ENCODE measurements at places on chromosomes 7 and 10.

DNA sequence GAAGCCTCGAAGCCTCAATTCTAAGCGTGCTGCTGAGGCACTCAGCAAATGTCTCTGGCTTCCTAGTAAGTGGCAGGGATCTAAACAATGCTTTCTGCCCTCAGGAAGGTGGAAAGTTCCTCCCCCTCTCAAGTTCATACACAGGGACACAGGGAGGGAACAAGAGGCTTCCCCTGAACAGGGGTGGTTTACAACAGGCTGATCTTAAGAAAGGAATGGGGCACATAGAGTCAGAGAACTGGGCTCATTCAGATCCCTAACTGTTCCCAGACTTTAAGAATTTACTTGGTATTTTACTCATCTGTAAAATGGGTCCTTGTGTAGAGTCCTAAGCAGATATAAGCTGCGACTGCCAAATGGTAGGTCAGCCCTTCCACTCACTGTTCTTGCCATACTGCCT is 2.5 kb downstream of the TNS3 start:
- no peak for DNase-seq

DNA sequence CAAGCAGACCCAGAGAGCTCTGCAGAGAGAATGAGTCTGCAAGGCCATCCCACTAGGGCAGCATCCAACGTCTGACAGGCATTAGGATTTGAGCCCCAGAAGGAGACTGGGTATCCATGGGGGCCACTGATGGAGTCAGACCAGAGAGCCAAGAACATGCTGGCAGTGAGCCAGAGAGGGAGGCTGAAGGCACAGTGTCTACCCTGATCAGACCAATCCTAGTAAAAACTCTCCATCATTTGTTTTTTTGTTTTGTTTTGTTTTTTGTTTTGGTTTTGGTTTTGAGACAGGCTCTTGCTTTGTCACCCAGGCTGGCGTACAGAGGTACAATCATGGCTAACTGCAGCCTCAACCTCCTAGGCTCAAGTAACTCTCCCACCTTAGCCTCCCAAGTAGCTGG is 133.1 kb upstream of the LYZL2 start:
- no peak for DNase-seq

GRCh38 chr7:44983742-44984477 is 5.1 kb upstream of the MYO1G start:
- DNase-seq: no peak

DNA sequence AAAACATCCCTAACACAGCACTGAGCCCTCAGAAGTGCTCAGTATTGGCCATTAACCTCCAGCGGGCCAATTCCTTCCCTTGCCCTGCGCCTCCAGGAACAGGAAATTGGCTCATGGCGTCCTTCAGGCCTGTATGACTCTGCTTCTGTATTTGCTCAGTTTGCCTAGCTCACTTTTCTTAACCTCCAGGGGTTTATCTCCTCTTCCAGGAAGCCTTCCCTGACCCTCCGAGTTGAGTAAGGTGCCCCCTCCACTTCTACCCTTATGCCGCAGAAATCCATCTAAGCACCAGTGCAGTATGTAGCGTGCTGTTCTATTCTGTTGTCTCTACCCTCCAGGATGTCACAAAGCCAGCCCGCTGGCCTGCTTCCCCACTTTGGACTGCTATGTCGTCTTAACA is 1.1 kb upstream of the SFXN4 start:
- no peak for DNase-seq

DNA sequence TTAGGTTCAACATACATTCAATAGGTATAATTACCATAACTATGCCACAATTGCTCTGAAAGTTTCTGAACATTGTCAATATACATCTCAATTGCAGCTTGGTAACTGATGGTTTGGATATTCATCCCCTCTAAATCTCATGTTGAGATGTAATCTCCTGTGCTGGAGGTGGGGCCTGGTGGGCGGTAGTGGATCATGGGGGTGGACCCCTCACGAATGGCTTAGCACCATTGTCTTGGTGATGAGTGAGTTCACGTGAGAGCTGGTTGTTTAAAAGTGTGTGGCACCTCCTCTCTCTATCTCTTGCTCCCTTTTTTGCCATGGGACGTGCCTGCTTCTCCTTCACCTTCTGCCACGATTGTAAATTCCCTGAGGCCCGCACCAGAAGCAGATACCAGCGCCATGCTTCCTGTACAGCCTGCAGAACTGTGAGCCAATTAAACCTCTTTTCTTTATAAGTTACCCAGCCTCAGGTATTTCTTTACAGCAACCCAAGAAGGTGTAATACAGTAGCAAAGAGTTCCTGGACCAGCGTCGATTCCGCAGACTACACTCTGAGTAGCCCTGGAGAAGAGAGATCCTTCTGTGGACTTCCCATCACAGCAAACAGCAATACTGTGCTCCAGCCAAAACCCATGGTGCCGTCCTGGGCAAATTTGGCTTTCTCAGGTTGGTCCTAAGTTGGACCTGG is 83.8 kb upstream of the GRB10 start:
- no peak for DNase-seq

GRCh38 chr10:70694418-70695141 is 22.3 kb downstream of the ADAMTS14 start:
- DNase-seq: peak; percentile 76

- no peak for DNase-seq
Observed at GRCh38 chr10:120570418-120570817, 113.4 kb downstream of the PLPP4 start.

DNA sequence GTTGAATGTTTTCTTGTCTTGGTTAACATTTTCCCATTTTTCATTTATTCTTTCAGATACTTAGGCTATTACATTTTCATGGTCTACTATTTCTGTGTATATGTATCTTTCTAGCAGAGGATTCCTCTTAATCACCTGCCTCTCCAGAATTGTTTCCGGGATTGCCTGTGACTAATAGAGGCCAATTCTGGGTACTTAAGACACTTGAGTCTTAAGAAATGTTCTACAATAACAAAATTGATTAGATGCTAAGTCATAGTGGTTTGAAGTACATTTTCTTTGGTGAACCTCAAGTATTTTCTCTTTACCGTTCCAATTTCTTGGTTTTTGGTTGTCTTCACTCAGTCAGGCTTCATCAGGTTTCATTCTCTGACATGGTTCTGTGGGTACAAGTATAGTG is 26.4 kb downstream of the BBS9 start:
- no peak for DNase-seq

DNA sequence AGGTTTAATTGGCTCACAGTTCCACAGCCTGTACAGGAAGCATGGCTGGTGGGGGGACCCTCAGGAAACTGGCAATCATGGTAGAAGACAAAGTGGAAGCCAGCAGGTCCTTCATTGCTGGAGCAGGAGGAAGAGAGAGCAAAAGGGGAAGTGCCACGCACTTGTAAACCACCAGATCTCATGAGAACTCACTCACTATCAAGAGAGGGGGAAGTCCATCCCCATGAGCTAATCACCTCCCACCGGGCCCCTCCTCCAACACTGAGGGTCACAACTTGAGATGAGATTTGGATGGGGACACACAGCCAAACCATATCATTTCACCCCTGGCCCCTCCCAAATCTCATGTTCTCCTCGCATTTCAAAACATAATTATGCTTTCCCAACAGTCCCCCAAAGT is 171.9 kb upstream of the CACNA2D1 start:
- peak; percentile 44 for DNase-seq

GRCh38 chr10:119611433-119611832 is 14.7 kb upstream of the TIAL1 start:
- no peak for DNase-seq

GRCh38 chr7:101108330-101108857 is 18.5 kb upstream of the SERPINE1 start:
- DNase-seq: peak; percentile 26

GRCh38 chr10:44760513-44760912 is 150.6 kb upstream of the TMEM72 start:
- DNase-seq: no peak

- no peak for DNase-seq
Observed at GRCh38 chr10:111265341-111265740, 188.5 kb downstream of the ADRA2A start.

GRCh38 chr10:10826125-10826524 is 191.5 kb upstream of the CELF2 start:
- DNase-seq: no peak

DNA sequence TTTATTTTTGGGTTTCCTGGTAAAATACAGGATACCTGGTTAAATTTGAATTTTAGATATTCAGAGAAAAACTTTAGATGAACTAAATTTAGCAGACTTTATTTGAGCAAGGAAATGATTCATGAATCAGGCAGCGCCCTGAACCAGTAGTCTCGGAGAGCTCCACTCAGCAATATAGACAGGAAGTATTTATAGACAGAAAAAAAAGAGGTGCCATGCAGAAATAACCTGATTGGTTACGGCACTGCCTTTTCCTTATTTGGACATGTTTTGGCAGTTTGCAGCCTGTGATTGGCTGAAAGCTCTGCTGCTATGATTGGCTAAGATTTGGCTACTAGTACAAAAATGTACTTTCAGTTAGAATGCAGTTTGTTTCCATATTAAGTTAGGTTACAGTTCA is 198.3 kb upstream of the DKK1 start:
- DNase-seq: no peak

- DNase-seq: no peak
Observed at GRCh38 chr7:93160410-93160809, 12.2 kb upstream of the SAMD9L start.

GRCh38 chr7:245574-246295 is 44.2 kb upstream of the FOXL3 start:
- no peak for DNase-seq

DNA sequence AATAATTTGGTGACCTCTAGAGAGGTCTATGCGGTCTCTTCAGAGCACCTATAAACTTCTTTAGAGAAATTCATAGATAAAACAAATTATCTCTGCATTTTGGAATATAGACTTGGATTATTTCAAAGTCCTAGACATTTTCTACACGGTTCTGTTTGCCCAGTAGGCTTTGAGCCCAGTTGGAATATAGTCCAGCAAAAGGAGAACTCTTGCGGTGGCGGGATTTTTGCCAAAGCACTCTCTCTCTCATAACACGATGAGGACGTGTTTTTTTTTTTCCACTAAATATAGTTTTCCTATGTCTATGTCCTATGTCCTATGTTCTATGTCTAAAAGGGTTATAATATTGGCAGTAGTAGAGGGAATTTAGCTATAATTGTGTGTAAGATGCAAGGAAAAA is 164.9 kb upstream of the AGR3 start:
- no peak for DNase-seq

DNA sequence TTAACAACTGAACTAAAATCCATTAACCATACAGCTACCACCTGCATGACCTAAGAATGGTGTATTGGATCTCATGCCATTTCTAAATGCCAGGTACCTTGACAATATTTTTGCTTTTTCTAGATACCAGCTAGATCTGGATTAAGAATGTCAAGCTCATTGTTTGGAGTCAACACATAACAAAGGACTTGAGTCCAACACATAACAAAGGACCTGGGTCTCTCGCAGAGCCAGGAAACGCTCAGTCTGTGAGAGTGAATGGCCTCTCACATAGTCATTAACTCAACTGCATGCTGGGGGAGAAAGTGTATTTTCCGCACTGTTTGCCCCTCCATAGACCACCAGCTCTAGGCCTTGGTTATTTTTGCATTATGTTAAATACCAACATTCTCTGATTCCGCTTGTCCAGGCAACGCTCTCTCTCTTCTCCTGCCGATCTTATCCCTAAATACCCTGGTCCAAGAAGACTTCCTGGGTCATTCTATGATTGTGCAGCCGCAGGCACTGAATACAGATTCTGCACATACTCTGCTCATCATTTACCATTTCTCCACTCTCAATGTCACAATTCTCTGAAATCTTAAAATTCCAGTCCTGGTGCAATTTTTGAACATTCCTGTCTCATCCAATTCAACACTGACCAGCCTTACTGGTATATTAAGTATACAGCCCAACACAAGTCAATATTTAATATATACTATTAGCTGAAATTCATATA is 31.2 kb downstream of the ITIH5 start:
- DNase-seq: no peak

DNA sequence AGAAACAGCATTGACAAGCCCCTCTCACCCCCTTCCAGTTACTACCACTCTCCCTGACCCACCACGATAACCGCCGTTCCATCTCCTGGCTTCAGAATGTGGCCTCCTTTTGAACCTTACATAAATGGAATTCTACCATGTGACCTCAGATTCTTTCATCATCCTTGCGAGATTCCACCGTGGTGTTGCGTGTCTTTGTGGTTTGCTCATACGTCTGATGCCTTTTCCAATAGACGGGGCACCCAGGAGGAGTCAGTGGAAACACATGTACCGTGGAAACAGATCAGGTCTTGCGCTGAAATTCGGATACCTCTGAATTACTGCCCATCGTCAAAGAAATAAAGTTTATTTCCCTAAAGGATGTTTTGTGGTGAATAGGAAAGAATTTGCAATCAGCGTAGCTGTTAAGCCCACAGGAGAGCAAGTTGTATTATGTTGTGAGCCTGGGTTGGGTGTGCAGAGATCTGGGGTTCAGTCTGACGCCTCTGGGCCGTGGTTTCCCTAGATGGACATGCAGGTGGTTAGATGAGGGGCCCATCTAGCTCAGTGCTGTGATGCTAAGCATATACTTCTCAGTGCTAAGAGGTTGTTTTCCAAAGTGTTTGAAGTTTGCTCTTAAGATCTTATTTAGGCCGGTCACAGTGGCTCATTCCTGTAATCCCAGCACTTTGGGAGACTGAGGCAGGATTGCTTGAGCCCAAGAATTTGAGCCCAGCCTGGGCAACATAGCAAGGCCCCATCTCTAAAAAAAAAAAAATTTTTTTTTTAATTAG is 29.1 kb downstream of the GTF2IRD1 start:
- no peak for DNase-seq

GRCh38 chr10:113187063-113187777 is 237.2 kb downstream of the TCF7L2 start:
- DNase-seq: no peak

GRCh38 chr7:78852951-78853350 is 600.5 kb downstream of the MAGI2 start:
- no peak for DNase-seq

DNA sequence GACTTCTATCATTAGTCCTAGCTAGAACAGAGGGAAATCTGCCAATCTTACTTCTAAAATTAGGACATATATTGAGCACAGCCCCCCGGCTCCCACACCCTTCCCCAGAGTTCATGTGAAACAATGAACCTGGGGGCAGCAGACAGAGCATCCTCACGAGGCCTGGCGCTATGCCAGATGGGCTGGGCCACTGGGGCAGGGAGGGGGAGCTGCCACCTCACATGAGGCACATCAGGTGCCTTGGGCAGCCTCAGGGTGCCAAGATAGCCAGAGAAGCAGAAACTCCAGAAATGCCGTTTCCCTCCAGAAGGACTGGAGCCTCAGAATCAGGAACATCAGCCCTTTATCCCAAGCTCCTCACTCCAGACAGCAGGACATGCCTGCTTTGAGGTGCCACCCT is 92.8 kb upstream of the LANCL2 start:
- DNase-seq: no peak

DNA sequence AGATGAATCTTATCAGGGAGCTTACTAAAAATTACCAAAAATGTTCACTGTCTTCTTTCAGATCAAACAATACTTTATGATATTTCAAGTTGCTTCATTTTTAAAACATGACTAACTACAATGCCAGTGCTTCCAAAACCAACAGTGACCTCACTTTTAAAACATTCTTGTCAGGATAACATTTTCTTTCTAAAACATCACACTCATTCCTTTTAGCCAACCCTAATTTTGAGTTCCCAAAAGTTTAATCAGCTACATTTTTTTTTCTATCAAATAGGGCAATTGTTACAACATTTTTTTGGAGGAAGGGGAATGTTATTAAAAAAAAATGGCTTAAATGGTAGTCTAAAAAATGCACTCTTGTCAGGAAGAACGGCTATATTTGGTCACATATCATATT is 37.3 kb downstream of the RTKN2 start:
- DNase-seq: no peak

GRCh38 chr7:123472327-123472726 is 62.1 kb downstream of the IQUB start:
- DNase-seq: no peak

- no peak for DNase-seq
Observed at GRCh38 chr7:151228024-151228866, 1.2 kb upstream of the ABCF2 start.
